ENCODE measurements at places on chromosomes 13 and 19. TPM values are rescaled to one million over a fixed set of nuclear protein-coding genes. Genes with fewer than 3 reads are reported as not detected.

Gene PLA2G4C
- total RNA-seq, result not detected

Gene BAX
- total RNA-seq, result 87.3 TPM

Gene SYDE1
- total RNA-seq, result 99.9 TPM

Gene KIR2DL3
- not detected for total RNA-seq

Gene LINGO3
- 0.23 TPM for total RNA-seq

Gene DACH1
- total RNA-seq, result 0.49 TPM

Gene FFAR2
- not detected for total RNA-seq

Gene ZNF69
- total RNA-seq, result 6.0 TPM

Gene CGB3
- not detected for total RNA-seq

Gene GSX1
- not detected for total RNA-seq

Gene GAPDHS
- not detected for total RNA-seq

Gene CPAMD8
- total RNA-seq, result 0.64 TPM

Gene N4BP2L2
- total RNA-seq, result 69.9 TPM

Gene PDX1
- 0.45 TPM for total RNA-seq

Gene SLC1A5
- total RNA-seq, result 379 TPM

Gene GJB2
- total RNA-seq, result not detected

Gene POU2F2
- total RNA-seq, result 1.2 TPM

Gene MRPL34
- 123 TPM for total RNA-seq

Gene ZNF331
- 11.6 TPM for total RNA-seq

Gene AP2A1
- 69.9 TPM for total RNA-seq

Gene OR4F17
- not detected for total RNA-seq

Gene MCOLN1
- 7.6 TPM for total RNA-seq

Gene ZNF614
- 7.1 TPM for total RNA-seq

Gene SIGLEC10
- total RNA-seq, result not detected

Gene PDE4C
- total RNA-seq, result 0.05 TPM

Gene ZNF600
- total RNA-seq, result 3.9 TPM

Gene MBD3L2
- total RNA-seq, result not detected

Gene NCAN
- 0.03 TPM for total RNA-seq

Gene NAPSA
- total RNA-seq, result not detected

Gene TSSK6
- 2.1 TPM for total RNA-seq

Gene SLC15A1
- total RNA-seq, result not detected

Gene FXYD7
- 0.26 TPM for total RNA-seq

Gene INSR
- 13.8 TPM for total RNA-seq

Gene ZIC5
- total RNA-seq, result 0.05 TPM

Gene COL4A2
- 450 TPM for total RNA-seq

Gene ZNF180
- total RNA-seq, result 10.4 TPM
